ENCODE measurements at places on chromosomes 11 and 22.
A peak's percentile ranks its signal among the peaks of the same experiment; 100 is the strongest.

GRCh38 chr11:126328444-126328843 is 24.6 kb downstream of the DCPS start:
- DNase-seq: no peak

- DNase-seq: peak; percentile 66
Observed at GRCh38 chr11:22192642-22193347, at the start of gene ANO5. Gene ANO5, plus strand, starts transcription at chr11:22193085. Its CDS starts 408 bp downstream, at chr11:22193493.

GRCh38 chr22:37318364-37319109 is 36.2 kb downstream of the CYTH4 start:
- DNase-seq: no peak

DNA sequence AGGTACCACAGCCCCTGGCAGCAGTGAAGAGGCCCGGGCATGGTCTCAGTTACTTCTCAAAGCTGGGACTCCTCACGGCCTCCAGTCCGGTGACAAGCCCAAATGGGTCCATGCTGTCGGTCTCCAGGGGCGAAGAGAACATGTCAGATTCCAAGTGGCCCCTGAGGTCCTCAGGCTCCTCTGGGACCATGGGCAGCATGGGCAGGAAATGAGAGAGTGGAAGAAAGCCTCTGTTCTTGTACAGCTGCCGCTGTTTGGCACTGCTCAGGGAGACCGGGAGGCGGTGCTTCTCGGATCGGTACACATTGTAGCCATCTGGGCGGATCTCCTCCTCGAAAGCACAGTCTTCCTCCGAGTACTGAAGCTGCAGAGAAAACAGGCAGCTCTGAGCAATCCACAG is 4.6 kb downstream of the FGF19 start:
- no peak for DNase-seq

GRCh38 chr11:34492806-34493414 is 20.7 kb downstream of the ELF5 start:
- peak; percentile 4 for DNase-seq

GRCh38 chr11:119323532-119324033 is 6.7 kb upstream of the MCAM start:
- no peak for DNase-seq

Data from occipital lobe (tissue), 3 donors.